ENCODE measurements at places on chromosomes 1 and 21.
A peak's percentile ranks its signal among the peaks of the same experiment; 100 is the strongest.

DNA sequence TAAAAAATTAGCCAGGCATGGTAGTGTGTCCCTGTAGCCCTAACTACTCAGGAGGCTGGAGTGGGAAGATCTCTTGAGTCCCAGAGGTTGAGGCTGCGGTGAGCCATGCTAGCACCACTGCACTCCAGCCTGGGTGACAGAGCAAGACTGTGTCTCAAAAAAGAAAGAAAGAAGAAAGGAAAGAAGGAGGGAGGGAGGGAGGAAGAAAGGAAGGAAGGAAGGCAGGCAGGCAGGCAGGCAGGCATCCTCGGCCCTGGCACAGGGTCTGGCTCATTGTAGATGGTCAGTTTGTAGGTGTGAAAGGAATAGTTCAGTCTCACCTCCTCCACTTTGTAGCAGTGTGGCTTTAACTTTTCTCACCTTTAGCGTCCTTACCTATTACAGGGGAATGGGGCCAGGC, 25.0 kb downstream of the NAV1 start:
- no peak for DNase-seq

DNA sequence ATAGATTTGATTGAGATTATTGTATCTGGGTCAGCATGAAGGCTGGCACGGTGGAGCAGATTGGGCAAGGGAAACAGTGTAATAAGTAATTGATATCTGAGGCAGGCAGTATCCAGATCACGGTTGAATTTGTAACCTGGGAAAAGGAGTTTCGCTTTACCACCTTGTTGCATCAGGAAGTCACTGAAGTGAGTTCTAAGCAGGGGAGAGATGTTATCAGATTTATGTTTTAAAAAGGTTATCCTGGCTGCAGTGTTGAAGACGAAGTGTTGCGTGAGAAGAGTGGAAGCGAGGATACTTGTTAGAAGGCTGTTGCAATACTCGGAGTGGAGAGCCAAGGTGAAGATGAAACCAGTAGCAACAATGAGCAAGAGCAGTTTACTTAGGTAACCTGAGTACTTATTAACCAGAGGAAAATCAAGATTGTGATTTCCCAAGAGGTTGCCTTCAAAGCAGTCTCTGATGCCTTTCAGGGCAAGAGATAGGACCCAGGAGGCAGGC, 77.8 kb downstream of the LHX9 start:
- DNase-seq = no peak

DNA sequence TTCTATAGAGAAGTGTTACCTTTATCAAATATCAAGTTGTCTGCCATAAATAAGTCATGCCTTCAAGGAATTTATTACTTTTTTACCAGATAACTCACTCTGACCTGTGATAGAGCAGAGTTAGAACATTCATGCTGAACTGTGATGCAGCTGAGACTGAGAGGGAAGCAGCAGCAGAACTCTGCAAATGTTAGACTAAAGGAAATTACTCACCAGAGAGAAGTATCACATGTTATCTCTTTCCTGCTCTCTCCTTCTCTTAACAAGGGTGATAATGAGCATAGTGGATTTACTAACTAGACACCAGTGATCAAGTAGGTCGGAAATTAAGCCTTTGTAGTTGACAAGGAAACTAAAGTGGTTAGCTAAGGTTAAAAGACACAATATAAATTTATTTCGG, 181.6 kb downstream of the RASAL2 start:
- no peak for DNase-seq

- no peak for DNase-seq
Observed at GRCh38 chr1:236904892-236905741, 99.1 kb downstream of the MT1HL1 start.

DNA sequence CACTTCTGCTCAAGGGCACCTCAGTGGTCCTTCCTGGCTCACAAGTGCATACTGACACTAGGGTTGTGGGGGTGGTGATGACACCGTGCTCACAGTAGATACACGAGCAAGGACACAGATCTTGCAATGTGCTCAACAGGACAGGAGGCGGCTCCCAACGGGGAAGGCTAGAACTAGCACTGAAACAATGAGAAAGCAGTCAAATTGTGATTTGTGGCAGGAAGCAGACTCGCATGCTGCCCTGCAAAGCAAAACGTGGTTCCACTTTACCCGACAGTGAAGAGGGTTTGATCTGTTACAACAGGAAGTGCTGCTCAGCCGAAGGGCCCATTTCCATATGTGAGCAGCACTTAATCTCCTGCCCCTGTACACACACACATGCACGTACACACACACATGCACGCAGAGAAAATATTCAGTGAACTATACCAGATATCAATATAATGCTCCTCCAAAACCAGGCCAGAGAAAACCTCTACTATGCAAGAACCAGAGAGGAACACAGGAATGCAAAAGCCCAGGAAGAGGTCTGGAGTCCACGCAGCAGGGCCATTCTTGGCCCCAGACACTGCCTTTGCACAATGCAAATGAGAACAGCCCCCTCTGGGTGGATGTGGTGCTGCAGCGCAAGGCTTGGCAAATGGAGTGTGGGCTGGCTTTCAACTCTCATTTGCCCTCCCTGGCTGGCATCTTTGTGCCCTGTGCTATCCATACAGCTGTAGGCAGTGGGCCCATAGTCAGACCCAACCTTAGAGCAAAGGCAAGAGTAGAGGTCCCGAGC, 47.1 kb downstream of the KANK4 start:
- no peak for DNase-seq

DNA sequence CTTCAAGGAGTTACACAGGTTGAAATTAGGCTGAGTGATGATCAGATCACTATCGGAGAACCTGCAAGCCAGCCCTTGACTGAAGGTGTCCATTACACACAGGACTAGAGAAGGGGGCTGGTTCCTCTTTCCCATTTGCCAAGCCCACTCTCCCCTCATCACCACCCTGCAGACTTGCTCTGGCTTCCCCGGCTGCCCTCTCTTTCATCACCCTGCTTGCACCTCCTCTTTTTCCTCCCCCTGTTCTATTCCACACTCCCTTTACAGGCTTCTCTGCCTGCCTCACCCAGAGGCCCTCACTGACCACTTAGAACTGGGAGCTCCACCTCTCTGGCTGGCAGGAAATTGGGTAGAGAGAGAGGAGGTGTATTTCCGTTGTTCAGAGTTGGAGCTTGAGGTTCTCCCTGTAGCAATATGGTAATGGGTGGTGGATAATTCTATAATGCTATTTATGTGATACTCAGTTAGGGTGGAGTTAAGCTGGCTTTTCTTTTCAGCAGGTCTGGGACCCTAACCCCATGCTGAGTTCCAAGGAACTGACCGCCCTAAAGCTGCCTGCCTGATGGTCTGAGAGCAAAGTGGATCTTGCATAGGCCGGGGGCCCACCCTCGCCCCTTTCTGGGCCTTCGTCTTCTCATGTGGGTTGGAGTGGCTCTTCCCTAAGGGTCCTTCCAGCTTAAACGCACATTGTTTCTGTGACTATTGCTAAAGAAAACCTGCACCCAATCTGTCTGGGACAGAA, 111.8 kb upstream of the ADAR start:
- no peak for DNase-seq

- no peak for DNase-seq
Observed at GRCh38 chr1:201640624-201641023, 101.7 kb downstream of the NAV1 start.

GRCh38 chr1:2087766-2088165, 37.6 kb downstream of the PRKCZ start:
- no peak for DNase-seq

GRCh38 chr1:67281244-67281643, 26.4 kb upstream of the IL12RB2 start:
- no peak for DNase-seq

DNA sequence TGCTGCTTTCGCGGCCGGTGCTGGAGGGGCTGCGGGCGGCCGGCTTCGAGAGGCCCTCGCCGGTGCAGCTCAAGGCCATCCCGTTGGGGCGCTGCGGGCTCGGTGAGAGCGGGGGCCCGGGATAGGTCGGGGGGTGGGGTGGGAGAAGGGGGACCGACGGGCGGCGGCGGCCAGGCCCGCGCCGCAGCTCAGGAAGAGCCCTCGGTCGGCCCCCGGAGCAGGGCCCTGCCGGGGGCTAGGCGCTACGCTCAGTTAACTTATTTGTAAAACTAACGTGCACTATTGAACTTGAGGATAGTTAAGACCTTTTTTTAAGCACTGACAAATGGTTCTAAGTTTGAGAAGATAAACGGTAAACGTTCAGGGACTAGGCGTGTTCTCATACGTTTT, 418 bp downstream of the DDX20 start:
- DNase-seq = no peak

GRCh38 chr1:185578293-185578692, 155.9 kb upstream of the HMCN1 start:
- no peak for DNase-seq

DNA sequence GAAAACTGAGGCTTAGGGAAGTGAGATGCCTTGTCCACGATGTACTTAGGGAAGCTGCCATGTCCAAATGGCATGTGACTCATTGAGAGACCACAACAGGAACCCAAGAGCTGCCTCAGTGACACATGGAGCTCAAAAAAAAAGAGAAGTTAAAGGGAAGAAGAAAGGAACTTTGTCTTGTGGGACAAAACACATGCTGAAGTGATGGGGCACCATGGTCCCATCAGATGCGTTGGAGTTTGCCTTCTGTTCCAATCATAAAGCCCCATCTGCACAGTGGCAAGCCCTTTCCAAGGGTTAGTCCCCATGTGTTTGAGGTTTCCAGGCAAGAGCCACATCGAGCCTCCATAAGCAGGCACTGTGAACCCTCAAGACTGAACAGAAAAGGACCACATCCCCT, 8.0 kb downstream of the MED8 start:
- no peak for DNase-seq

- no peak for DNase-seq
Observed at GRCh38 chr1:44040846-44041245, 9.6 kb upstream of the SLC6A9 start.

- no peak for DNase-seq
Observed at GRCh38 chr1:165216254-165216653, 140.3 kb downstream of the LMX1A start.

- no peak for DNase-seq
Observed at GRCh38 chr1:193030280-193030679, 28.9 kb downstream of the UCHL5 start.

GRCh38 chr1:15316510-15316909, 69.5 kb downstream of the FHAD1 start:
- no peak for DNase-seq

DNA sequence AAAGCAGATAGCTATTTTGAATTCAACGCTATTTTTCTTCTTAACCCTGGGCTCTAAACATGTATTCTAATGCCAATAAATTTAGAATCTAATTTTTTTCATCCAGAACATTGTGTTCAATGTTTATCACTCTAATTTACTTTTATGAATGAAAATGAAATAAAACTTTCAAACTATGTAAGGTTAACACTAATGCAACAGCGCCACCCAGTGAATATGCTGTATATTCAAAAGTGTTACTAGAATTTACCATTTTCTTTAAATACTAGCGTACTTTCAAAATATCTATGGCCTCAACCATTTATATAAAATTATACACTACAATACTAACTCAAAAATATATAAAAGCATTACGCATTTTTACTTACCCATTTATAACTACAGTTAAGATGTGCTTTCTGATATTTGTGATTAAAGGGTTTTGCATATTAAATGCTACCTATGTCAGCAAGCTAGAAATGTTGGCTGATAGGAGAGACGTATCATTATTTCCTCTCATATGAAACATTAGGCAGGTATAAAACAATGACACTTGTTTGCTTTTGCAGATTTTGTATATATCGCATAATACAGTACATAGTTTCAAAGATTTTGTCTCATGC, 5.9 kb upstream of the NUF2 start:
- peak; percentile 1 for DNase-seq

- DNase-seq = no peak
Observed at GRCh38 chr1:230760360-230760827, 13.2 kb downstream of the CAPN9 start.

GRCh38 chr1:7975212-7975865, 13.8 kb downstream of the PARK7 start:
- DNase-seq = no peak

GRCh38 chr21:33058957-33059356, 11.0 kb upstream of the OLIG1 start:
- DNase-seq = no peak

GRCh38 chr1:221478050-221478949, 263.6 kb downstream of the DUSP10 start:
- peak; percentile 3 for DNase-seq

DNA sequence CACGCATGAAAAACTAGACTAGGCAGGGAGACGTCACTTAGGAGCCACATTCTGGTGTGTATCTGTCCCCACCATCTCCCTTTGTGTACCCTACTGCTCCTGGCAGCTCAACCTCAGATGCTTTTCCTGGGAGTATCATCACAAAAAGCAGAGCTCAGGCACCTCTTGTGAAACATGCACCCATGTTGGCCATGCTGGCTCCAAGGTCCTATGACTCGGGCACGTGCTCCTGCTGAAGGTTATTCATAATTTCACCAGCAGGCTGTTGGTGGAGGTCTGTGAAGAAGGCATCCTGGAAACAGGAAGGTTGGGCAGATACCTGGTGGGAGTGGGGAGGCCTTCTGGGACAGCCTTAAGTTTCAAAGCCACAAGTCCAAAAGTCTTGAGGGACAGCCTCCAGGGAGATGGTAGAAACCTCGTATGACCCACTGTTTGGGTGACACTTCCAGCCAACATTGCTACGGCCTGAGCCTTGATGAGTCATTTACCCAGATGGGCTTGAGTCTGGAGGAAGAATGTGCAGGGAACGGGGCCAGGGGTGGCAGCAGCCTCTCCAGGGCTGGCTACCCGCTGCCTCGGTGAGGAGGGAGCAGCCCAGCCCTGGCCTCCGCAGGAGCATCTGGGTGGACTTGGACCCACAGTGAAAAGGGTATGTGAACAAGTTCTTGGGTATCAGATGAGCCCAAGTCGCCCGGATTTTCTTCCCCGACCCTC, 75.8 kb downstream of the PGBD5 start:
- no peak for DNase-seq

DNA sequence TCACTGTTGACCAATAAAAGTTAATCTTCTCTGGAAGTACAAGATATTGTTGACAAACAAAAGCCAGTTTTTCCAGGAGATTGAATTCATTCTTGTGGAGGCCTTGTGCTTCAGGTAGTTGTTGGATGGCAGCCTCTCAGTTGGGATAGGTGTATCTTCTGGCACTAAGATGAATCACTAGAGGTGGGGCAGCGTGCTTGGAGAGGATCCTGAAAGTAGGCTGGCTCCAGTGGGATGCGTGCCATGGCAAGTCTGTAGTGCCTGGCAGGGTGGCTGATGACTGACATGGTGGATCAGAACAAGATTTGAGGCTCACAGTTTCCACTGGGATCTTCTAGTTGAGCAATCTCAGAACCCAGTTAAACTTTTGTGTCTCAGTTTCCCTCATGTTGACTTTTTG, 2.4 kb downstream of the VPS13D start:
- DNase-seq = no peak

DNA sequence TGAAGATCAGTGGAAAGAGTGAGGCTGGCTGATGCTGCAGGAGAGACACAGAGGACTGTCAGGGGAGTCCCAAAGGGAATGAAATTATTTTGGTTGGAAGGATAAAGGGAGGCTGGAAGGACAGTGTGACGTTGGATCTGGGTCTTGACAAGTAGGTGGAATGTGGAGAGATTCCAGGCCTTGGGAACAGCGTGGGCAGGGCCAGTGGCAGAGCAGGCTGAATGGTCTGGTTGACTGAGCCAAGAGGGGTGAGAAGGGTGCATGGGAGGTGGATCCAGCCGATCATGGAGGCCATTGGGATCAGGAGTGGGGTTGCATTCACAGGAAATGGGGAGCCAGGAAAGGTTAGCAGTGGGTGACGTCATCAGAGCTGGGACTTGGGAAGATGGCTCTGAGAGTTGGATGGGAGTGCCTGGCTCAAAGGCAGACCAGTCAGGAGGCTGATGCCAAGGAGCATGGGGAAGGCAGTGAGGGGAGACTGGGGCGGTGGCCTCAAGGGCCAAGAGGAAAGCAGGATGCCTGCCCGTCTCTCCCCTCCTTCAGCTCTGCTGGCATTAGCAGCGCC, 146.2 kb upstream of the VAMP3 start:
- no peak for DNase-seq

Data from activated naive CD4-positive, alpha-beta T cell (primary cell).